ENCODE measurements at places on chromosomes 1 and 21.

GRCh38 chr1:110561596-110561995, 42.6 kb upstream of the KCNA10 start:
- DNase-seq: no peak

- no peak for DNase-seq
These were observed 105.8 kb upstream of the WLS start for GRCh38 chr1:68338081-68338480.

- DNase-seq: no peak
These were observed 30.8 kb upstream of the ADARB1 start for GRCh38 chr21:45043541-45044020.

DNA sequence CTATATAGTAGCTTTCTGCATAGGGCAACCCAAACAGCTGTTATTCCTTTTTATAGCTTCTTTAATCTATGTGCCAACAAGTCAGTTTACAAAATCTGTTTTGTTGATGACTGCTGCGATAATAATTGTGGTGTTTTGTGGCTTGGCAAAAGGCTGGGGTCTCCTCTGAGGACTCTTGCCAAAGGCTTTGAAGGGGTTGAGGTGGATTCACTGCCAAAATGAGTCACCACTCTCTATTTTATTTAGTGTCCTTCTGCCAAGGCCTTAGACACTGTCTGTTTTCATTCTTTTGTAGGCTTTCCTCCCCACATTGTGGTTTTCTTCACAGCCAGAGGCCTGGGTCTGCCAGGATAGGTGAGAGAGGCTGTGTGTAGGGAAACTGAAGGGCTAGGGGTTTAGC, 161.8 kb downstream of the NFIA start:
- no peak for DNase-seq

GRCh38 chr1:84620720-84621313, 46.6 kb upstream of the CTBS start:
- DNase-seq: peak; percentile 71
